ENCODE measurements at places on chromosomes 1 and 21.
A peak's percentile ranks its signal among the peaks of the same experiment; 100 is the strongest.

- DNase-seq: no peak
Measured at GRCh38 chr1:30615816-30616590, 107.4 kb downstream of the MATN1 start.

DNA sequence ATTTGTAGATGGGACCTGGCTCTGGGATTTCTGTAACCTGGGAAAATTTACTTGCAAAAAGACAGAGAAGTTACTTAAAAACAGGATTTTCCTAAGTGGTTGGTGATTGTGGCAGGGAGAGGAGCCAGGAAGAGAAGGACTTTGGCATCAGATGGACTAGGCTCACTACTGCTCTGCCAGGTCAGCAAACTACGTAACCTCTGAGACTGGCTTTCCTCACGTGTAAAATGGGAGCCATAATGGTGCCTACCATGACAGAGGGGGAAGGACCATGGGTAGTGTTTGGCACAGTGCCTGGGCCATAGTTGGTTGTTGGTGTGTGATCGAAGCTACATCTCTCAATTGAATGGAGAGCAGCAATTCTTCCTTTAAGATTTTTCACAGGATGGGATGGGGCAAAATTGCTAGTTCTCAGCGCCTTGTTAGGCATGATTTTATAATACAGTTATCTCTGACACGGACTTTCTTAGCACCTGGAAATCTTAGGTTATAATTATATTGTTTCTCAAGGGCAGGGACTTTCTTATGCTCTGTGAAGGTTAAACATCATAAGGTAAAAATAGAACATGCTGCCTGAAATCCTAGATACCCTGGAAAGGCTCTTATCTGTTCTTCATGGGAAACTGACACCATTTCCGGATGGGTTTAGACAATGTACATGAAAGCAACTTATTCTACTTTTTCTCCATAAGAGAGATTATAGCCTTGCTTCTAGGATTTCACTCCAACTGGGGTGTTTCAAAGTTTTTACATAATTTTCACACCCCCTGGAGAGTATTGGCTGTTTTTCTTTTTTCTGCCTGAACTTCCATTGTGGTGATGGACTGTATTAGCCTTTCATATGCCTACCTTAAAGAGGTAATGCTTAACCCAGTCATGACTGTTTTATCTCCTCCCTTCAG lies 10.9 kb downstream of the ROR1 start:
- no peak for DNase-seq

DNA sequence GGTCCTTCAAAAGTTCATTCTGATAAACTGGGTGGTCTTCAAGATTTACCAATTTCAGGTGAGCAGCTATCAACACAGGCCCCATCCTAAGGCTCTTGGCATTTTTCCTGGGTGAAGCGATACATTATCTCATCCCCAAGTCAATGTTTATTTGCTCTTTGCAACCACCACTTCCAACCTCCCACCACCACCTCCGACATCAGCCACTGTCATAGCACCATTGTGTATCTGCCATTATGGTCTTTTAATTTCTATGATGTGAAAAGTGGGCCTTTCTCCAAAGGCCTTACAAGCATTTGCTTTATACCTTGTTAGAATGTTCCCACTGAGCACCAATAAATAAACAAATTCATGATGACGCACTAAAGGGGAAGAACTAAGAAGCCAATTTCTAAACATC lies 47.2 kb downstream of the TBX15 start:
- DNase-seq: no peak

- no peak for DNase-seq
Measured at GRCh38 chr1:42747125-42747524, 7.1 kb upstream of the CLDN19 start.

- DNase-seq: no peak
Measured at GRCh38 chr21:44067011-44067839, 40.0 kb upstream of the PWP2 start.

- DNase-seq: no peak
Measured at GRCh38 chr21:33969581-33969980, 54.0 kb upstream of the ATP5PO start.

- peak; percentile 80 for DNase-seq
Measured at GRCh38 chr1:43373066-43373940, 5.5 kb upstream of the ELOVL1 start.

DNA sequence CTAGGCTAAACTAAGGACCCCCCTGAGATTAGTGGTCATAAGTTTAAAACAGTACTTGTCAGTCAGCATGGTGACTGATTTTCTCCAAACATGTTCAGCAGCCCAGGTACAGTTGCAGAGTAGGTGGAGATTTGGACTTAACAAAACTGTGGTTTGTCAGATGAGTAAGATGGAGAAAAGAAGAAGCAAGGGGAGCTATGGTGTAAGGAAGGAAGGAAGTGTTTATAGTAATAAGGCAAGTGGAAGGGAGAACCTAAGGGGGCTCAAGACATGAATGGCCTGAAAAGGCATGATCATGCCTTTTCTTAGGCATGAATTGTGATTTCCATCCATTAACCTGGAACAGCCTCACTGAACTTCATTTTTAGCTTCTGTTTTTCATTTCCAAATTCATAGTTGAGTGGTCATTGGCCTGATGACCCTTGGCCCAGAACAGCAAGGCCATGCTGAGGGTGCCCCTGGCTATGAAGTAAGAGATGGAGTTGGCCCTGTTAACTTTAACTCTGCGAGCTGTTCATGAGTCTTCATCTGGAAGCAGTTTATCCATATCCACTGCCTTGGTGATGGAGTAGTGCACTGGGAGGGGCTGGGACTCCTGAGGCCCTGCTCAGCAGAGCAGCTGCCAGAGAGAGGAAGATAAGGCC lies 60.7 kb downstream of the LRRC8D start:
- no peak for DNase-seq

DNA sequence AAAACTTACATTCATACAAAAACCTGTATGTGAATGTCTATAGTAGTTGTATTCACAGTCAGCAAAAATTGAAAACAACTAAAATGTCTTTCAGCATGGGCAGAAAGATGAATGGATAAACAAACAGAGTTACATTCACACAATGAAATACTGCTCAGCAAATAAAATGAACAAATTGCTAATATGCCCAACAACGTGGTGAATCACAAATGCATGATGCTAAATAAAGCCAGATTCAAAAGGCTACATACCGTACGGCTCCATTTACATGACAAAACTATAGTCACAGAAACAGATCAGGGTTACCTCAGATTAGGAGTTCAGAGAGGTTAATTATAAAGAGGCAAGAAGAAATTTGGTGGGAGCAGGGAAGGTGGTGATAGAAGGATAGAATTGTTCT lies 100.7 kb upstream of the KCTD3 start:
- no peak for DNase-seq

- DNase-seq: peak; percentile 29
Measured at GRCh38 chr1:2523191-2523890, 3.1 kb downstream of the PANK4 start.

- DNase-seq: peak; percentile 74
Measured at GRCh38 chr1:43912607-43913006, 21.0 kb upstream of the ARTN start.

DNA sequence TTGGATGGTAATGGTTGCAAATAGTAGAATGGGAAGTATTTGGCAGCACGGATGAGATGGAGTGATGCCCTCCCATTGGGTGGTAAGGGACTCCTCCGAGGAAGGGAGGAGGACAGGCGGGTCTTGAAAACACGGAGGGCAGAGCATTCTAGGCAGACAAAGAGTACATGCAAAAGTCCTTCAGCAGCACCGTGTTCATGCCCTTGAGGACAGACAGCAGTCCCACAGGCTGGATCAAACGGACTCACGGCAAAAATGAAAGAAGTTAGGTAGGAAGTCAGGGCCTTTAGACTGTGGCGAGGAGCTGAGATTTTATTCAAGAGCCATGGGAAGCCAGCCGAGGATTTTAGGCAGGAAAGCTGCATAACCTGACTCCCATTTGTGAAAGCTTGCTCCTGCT lies 253.9 kb downstream of the RHOU start:
- DNase-seq: no peak

DNA sequence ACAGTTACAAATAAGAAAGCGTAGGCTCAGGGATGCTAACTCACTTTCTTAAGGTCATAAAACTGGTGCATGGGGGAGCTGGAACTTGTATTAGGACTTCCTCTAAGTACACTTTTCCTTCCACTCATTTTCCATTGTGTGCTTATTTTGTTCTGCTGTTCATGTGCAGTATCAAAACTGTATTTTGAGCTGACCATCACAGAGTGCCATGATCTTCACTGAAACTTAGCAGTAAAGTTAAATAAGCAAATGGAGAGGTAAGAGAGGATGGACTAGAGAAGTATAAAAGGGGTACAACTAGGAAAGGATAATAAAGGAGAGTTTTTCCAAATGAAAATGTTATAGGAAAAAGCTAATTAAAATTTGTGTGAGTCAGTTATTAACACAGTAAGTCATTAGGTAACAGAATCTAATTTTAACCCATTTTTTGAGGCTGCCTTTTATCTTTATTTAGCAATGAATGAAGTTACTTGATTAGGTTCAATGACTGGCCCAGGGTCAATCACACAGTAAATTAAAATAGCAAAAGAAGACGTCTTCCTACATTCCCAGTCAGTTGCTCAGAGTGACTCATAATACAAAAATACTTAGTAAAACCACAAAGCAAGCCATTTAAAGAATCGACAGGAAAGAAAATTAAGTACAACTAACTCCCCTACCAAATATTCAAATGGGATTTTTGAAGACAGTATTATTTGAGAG lies 165.8 kb upstream of the C1orf105 start:
- peak; percentile 94 for DNase-seq

DNA sequence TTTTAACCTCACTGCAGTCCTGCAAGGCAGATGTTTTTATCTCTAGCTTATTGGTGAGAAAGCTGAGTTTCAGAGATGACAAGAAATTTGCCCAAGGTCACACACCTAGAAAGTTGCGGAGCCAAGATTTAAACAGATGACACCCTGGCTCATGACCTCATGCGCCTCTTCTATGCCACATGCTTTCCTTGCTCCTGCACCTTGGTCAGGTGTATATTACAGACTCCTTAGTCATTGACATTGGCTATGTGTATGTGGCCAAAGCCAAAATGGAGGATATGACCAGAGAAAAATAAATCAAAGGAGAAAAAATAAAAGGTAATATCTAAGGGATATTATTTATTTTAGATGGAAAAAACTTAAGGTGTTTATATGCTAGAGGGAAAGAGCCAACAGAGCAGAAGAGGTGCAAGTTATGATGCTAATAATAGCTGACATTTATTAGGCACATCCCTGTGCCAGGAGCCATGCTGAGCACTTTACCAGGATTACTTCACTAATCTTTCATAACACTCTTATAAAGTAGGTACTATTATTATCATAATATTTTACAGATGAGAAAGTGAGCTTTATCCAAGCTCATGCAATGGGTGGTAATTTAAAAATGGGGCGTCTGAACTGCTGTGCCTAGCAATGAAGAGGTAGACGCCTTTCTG lies 13.8 kb upstream of the MYOC start:
- DNase-seq: no peak

GRCh38 chr1:217059401-217059800 lies 336.2 kb upstream of the ESRRG start:
- DNase-seq: no peak

DNA sequence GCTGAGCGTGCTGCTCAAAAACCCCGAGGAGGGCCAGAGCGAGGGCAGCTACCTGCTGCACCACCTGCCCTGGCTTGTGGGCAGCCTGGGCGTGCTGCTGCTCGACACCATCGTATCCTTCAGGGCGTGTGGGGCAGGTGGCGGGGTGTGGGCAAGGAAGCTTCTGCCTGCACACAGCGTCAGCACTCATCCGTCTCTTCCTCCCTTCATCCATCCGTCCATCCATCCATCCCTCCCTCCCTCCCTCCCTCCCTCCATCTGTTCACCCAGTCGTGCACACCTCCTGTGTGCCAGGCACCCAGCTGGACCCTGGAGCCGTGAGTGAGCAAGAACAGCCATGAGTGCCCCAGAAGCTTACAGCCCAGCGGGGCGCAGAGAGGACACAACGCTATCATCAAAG lies 15.2 kb downstream of the SLC66A1 start:
- DNase-seq: no peak

DNA sequence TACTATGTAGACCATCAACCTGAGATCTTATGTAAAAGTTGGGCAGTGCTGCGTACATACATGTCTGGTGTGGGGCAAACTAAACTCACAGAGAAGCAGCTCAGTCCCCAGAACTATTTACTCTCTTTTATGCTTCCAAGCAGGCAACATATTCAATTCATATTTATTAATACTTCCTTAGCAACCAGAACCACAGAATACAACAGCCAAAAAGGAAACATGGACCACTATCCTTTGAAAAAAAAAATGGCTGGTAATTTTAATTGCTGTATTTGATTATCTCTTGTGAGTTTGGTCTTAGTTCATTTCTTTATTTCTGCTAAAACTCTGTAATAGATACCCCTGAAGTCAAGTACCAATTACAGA lies 1.5 kb upstream of the PPP1R15B start:
- DNase-seq: no peak

DNA sequence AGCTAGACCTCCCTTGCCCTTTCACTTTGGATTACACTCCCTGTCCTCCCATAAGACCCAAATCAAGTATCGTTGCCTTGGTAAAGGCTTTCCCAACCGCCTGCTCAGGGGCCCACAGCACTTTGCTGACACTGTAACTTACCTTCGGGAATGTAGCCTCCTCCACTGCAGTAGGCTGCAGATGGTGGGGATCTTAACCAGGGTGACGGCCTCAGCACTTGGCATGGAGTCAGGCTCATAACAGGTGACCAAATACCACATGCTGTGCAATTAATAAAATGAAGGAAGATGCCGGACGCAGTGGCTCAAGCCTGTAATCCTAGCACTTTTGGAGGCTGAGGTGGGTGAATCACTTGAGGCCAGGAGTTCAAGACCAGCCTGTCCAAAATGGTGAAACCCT lies 88.7 kb upstream of the IRF2BP2 start:
- no peak for DNase-seq

DNA sequence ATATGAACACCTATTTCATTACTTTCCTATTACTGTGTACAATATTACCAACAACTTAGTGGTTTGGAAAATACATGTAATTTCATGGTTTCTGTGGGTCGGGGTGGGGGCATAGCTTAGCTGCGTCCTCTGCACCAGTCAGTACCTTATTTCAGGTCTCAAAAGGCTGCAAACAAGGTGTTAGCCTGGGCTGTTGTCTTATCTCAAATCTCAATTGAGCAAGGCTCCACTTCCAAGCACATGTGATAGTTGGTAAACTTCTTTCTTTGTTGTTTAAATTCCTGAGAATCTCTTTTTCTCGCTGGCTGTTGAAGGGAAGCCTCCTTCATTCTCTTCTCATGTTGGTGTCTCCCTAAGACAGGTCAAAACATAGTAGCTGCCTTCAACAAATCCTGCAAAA lies 485.4 kb downstream of the AMY1C start:
- DNase-seq: no peak

DNA sequence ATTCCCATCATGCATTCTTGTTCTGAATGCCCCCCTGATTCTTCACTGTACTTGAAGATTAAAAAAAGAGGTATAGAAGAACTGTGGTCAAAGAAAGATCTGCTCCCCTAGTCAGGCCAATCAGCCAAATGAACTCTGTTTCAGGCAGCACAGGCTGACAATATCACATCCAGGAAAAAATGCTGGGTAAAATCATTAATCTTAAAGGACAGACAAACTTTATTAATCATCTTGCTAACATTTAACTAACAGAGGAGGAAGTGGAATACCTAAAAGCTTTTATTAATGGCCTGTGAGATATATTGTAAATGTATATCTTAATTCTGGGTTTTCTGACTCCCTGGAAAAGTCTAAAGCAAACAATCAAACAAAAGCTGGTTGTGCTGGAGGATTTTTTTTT lies 660.5 kb upstream of the PRMT6 start:
- DNase-seq: no peak

GRCh38 chr1:94719926-94720793 lies 100.0 kb upstream of the SLC44A3 start:
- no peak for DNase-seq

GRCh38 chr1:37270639-37271038 lies 203.7 kb upstream of the ZC3H12A start:
- DNase-seq: no peak

Measured in fibroblast of skin of right quadriceps (primary cell).